ENCODE measurements at places on chromosomes 5 and 9.

GRCh38 chr5:169682026-169682425, 45.0 kb downstream of the DOCK2 start:
- no peak for DNase-seq

- no peak for DNase-seq
These were observed 102.8 kb downstream of the CDH18 start for GRCh38 chr5:19885040-19885824.

DNA sequence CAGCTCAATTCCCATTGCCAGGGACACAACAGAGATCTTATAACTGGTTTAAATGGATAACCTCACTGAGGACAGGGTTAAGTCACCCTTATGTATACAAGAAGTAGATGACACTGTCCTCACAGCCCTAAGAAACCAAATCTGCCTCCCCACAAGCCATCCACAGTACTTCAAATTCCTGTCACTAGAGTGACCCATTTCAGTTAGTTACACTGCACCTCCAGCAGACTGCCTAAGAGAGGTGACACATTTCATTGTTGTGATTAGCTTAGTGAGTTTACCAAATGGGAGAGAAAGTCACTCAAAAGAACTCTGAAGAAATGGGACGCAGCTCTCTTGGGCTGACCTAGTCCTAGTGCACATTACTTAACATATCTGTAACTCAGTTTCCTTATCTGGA, 53.6 kb upstream of the HTR1A start:
- no peak for DNase-seq

DNA sequence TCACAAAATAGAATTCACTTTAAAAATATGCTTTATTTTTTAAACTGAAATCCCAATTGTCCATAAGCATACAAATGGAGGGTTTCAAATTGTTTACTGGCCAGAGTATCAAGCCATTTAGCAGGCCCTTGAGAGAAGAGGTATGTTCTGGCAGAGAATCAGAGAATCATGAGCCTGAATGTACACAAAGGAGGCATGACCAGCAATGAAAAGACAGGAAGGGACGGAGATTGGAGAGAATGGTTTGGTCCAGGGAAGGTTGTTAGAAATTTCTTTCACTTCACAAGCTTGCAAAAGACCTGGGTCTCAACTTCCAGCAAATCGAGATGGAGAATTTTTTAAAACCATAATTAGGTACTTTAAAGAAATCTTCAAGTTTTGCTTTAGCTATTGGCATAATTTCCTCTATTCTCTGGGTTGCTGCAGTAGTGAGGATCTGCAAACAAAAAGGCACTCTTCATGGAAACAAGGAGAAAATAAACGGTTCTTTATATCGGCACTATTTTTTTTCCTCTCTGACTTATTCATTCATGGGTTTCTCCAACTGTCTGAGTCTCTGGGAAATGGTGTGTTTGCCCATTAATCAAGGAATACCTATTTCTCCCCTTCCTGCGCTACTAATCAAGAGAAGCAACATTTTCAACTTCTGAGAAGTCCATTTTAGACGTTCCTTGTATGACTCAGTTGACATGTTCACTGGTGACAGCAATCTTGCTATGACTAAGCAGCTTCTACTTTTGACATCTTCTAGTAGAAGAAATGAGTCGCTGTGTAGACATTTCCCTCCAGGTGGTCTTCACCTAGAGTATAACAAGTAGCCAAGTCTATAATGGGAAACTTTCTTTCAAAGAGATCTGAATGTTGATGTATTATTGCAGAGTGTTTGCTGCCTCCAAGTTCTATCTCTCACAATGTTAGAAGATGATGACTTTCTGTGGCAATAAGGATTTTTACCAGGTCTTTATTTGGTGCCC, 23.1 kb upstream of the ERCC6L2 start:
- DNase-seq = no peak

DNA sequence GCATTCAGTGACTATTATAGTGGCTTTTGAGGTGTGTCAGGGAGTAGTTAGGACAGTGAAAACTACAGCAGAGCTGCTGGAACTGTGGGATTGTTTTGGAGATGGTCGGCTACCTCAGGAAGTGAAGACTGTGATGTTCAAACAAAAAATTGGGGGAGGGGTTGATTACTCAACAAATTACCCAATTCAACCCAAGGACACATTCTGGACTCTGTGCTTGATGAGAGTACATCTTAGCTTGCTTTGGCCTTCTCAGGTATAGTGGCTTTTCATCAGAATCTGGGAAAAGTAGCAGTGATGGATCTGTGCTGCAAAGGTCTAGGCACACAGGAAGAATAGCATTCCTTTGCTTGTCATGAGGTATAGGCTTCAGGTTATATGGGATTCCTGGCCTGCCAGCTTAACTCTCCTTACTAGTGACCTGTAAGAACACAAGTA, 47.0 kb downstream of the SLC44A1 start:
- no peak for DNase-seq

GRCh38 chr9:137311986-137312851, 10.1 kb upstream of the NRARP start:
- no peak for DNase-seq

DNA sequence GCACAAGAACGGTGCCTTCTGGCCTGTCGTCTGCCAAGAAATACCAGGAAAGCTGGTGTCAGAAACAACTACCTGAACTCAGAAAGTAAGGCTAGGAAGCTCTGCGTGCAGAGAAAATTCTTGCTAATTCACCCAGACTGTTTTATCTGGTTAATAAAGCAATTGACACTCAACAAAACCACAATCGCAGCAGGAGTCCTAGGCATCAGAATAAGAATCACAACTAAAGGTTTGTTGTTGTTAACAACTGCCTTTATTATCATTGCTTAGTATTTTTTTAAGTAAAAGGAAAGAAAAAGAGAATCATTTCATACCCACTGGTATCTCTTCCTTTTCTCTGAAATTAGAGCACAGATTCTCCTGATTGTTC, 3.9 kb upstream of the ISL1 start:
- DNase-seq = no peak

DNA sequence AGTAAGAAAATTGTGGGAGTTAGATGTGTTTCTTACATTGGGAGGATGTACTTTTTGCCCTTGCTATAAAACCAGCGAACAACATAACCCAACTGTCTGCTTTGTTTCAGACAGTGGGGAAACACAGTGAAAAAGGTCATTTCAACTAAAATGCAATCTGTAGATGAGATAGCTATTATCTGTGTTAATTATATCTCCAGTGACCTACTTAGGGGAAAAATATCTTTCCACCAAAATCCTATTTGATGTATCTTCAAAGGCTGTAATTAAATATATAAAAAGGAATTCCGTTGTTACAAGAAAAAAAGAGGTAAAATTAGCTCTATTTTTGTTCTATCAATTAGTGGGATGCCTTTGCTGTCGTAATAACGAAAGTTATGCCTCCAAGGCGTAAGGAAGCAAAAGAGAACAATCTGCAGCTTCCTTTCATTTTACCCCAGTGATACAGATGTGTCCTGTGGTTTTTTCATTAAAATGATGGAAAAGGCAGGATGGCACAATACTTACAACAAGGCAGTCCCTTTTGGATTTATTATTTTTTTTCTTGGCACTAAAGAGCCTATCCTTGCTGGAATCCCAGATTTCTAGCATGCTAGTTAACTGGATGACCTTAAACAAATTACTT, 100.9 kb downstream of the GNA14 start:
- no peak for DNase-seq

- no peak for DNase-seq
These were observed 2.8 kb upstream of the WWC1 start for GRCh38 chr5:168288349-168289245.

- DNase-seq = no peak
These were observed 177.2 kb upstream of the PITX1 start for GRCh38 chr5:135211083-135211790.

- DNase-seq = no peak
These were observed 543.2 kb upstream of the CDH6 start for GRCh38 chr5:30650311-30650710.

- no peak for DNase-seq
These were observed 448.1 kb downstream of the NFIB start for GRCh38 chr9:13865869-13866268.

DNA sequence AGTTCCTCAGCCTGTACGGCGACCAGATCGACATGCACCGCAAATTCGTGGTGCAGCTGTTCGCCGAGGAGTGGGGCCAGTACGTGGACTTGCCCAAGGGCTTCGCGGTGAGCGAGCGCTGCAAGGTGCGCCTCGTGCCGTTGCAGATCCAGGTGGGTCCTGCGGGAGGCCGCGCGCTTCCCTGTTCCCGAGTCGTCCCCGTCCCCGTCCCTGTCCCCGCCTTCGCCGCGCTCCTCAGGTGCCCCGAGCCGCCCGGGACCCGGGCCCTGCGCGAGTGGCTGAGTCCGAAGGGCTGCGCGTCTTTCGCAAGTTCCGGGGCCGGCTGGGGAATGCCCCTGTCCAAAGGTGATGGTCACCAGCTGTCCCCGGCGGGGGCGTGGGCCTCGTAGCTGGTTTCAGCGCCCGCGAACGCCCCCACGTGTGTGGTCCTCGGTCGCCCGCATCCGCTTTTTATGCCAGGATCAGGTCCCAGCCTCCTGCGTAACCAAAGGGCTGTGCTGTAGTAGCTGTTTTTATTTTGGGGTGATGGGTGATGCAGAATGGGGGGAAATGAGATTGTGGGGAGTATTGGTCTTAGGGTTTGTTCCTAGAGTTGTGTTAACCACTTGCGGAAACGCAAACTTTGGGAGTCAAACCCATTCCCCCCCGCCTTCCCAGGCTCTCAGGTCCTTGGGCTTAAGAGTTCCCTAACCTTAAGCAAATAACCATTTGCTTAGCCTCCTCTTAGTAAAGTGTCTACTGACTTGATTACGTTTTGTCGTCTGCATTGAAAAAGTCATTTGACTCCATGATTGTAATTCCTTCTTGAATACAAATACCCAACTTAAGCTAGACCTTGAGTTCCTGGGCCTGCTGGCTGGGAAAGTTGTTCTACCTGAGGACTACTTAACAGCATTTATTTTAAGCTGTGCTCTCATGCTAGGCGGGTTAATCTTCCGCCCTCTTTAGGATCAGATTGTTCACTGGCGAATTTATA, 663 bp downstream of the ISOC1 start:
- peak; percentile 41 for DNase-seq

- DNase-seq = no peak
These were observed 28.7 kb upstream of the MEGF9 start for GRCh38 chr9:120742951-120743416.

GRCh38 chr5:127980843-127981242, 102.7 kb upstream of the SLC12A2 start:
- no peak for DNase-seq

GRCh38 chr9:129624168-129624759, 1.7 kb upstream of the NTMT1 start:
- peak; percentile 63 for DNase-seq

DNA sequence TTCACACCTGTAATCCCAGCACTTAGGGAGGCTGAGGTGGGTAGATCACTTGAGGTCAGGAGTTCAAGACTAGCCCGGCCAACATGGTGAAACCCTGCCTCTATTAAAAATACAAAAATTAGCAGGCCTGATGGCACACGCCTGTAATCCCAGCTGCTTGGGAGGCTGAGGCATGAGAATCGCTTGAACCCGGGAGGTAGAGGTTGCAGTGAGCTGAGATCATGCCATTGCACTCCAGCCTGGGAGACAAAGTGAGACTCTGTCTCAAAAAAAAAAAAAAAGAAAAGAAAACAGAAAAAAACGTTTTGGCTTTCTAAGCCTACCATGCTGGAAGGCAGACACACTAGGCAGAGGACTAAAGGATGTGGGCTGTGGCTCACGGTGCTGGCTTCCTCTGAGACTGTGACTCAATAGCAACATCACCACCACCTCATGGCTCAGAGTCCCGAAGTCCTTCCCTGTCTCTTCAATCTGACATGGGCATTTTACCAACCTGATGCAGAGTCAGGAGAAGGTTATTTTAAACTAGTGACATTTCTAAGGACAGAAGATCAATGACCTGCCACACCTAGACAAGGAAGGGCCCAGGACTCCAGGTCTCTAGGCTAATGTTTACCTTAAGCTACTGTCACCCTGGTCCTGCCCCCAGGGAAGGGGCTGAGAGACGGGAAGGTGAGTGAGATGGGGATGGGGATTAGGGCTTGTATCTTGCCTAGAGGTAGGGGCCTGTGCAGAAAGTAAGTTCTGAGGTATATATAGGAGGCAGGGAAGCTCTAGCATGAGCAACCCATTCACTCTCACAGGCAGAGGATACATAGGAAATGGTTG, 3.7 kb downstream of the ECSCR start:
- DNase-seq = peak; percentile 59

DNA sequence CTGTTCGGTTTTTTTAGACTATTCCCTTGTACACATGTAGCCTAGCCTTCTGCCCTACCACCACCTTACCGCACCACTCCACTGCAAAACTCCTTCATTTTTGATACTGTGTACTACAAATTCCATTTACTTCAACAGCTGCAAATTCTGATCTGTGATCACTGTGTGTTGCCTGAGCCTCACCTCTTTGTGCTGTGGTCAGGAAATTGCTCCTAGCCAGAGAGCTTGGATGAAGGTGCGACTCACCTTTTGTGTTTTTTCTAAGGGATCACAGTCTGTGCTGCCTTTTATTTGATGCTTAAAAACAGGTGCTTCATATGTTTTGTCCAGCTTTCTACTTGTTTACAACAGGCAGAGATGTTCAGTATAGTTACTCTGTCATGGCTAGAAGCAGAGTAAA, 31.5 kb downstream of the CSNK1G3 start:
- DNase-seq = no peak

GRCh38 chr5:179858241-179858585, 404 bp downstream of the MRNIP start:
- DNase-seq = no peak

DNA sequence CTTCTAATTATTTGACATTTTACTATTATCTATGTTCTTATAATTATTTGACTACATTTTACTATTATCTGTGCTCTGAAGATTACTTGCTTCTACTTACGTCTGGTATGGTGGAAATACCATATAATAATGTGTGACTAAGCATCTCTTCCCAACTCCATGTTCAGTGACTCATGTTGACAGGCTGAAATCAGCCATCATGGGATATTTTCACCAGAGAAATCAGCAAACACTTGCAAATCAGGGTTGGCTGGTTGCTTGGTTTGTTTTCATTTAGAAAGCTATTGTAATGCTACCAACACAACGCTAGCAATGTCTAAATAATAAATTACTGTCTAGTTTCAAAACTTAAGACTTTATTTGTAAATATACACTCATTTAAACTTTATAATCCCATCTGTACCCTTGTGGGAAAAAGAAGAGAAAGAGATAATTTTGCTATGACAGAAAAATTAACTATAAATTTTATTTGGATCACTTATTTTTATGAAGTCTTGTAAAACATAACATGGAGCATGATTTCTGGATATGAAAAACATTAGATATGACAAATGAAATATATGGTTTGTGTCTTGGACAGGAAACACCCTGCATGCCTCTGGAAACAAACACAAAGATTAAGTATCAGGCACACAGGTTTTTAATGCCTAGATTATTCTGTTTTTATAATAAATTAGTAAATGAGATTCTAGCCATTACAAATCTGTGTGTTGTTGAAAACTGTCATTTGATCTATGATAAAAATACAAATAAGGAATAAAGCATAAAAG, 337.6 kb downstream of the BNC2 start:
- no peak for DNase-seq

All from stimulated activated CD8-positive, alpha-beta memory T cell treated with anti-CD3 and anti-CD28 coated beads, Interleukin-4, amount 100 ng/mL, for 24 hours (primary cell).